ENCODE measurements at places on chromosomes 4 and X.

GRCh38 chr4:13541176-13541604 lies 3.1 kb downstream of the NKX3-2 start:
- DNase-seq: no peak

GRCh38 chrX:94633237-94633636 lies 959.2 kb downstream of the FAM133A start:
- no peak for DNase-seq

DNA sequence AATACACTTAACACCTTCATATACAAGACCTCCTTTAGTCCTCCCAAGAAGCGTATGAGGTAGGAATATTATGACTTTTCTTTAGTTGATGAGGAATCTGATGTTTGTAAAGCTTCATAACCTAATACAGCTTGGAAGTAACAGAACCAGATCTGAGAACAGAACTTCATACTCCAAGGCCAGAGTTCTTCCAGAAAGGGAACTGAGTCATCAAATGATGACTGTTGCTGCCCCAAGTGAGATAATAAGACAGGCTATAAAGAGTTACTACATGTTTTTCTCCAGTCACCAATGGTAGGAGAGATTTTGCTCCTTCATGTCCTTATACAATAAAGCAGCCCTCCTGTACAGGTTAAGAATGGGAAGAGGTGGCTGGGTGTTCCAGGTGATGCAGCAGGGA lies 74.3 kb upstream of the ANXA3 start:
- DNase-seq: no peak

GRCh38 chr4:182257016-182257415 lies 13.8 kb downstream of the TENM3 start:
- no peak for DNase-seq

DNA sequence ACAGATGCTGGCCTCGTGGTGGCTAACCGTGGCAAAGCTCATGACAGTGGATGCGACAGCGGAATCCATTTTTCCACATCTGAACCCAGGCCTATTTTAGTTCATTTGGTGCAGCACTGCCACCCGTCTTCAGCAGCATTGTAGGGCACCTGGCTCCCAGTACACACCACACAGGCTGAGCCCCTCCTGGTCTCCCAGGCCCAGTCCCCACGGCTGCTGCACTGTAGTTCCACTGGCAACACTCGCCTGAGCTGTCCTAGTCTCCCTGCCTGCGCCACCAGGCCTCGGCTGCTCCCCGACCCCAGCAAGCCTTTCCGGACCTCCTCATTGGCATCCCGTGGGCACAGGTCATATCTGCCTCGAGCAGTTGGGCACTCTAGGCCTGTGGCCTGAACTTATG lies 76.2 kb downstream of the MTMR1 start:
- DNase-seq: no peak

DNA sequence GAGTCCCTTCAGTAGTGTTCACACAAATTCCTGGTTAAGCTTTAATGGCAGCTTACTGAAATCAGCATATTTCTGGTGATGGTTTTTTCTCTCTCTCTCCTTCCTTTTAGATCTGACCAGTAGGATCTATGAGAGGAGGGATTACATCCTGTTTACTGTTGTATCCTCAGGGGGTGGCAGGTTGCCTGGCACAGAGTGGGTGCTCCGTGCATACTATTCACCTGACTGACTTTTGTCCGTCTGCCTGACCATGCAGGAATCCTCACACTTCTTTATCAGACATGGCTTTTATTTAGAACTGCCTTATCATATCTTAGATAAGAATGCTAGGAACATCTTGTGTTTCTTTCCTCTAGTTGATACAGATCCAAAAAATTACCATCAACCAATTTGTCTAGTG lies 29.6 kb downstream of the MCUB start:
- DNase-seq: no peak

- no peak for DNase-seq
These were observed 111.3 kb upstream of the PAQR3 start for GRCh38 chr4:79050541-79050880.

DNA sequence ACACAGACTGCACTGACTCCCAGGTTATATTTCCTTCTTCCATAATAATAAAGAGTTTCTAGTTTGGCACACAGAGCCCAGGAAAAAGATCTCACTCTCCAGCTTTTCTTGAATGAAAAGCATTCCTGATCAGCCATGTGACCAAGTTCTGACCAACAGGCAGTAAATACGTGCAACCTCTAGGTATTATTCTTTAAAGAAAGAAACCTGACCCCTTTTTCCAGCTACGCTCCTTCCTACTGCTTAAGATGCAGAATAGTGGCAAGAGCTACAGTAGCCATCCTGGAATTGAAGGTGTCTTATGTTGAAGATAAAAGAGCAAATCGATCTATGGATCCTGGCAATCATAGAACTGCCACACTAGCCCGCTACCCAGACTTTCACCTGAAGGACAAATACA lies 76.7 kb downstream of the LRBA start:
- DNase-seq: no peak

GRCh38 chrX:72478853-72479252 lies 93.8 kb downstream of the HDAC8 start:
- no peak for DNase-seq

DNA sequence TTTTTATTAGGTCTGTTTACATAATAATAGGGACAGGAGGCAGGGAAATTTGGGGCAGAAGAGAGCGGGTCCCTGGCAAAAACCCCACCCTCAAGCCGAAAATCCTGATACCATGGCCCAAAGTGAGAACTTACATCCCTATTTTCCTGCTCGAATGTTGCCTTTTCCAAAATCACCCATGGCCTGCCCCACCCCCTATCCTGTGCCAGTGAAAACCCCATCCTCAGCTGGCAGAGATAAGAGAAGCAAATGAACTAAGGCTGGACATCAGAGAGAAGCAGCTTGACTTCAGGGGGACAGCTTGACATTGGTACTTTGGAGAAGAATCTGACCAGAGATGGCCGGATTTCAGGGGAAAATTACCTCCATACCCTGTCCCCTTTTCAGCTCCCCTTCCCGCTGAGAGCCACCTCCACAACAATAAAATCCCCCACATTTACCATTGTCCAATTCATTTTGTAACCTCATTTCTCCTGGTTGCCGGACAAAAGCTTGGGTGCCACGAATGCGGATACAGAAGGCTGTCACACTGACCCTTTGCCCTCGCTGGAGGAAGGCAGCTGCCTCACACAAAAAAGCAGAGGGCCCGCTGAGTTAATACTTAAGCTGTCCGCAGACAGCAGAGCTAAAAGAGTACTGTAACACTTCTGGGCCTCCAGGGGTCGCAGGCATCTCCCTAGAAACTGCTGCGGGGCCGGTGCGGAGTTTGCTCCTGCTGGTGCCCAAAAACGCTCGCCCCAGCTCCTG lies 196.2 kb downstream of the SNCA start:
- DNase-seq: no peak

- no peak for DNase-seq
These were observed 592.8 kb upstream of the PCDH10 start for GRCh38 chr4:132556316-132556715.

GRCh38 chr4:100929758-100930157 lies 411.9 kb upstream of the EMCN start:
- DNase-seq: no peak

DNA sequence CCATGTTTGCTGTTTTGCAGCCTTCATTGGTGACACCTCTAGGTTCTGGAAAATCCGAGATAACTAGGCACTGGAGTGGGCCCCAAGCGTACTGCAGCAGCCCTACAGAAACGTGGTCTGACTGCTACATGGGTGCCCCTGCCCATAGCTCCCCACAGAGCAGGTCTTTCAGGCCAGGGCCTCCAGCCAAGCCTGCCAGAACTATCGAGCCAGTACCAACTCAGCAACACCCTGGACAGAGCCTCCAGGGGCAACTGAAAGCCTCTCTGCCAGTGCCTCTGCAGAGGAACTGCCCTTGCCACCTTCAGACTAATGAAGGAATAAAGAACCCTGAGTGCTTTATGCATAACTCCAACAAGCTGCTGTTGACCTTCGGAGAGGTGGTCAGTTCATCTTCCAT lies 111.1 kb upstream of the PPP3CA start:
- DNase-seq: no peak

- DNase-seq: no peak
These were observed 565.2 kb downstream of the PCDH18 start for GRCh38 chr4:136967069-136967468.

DNA sequence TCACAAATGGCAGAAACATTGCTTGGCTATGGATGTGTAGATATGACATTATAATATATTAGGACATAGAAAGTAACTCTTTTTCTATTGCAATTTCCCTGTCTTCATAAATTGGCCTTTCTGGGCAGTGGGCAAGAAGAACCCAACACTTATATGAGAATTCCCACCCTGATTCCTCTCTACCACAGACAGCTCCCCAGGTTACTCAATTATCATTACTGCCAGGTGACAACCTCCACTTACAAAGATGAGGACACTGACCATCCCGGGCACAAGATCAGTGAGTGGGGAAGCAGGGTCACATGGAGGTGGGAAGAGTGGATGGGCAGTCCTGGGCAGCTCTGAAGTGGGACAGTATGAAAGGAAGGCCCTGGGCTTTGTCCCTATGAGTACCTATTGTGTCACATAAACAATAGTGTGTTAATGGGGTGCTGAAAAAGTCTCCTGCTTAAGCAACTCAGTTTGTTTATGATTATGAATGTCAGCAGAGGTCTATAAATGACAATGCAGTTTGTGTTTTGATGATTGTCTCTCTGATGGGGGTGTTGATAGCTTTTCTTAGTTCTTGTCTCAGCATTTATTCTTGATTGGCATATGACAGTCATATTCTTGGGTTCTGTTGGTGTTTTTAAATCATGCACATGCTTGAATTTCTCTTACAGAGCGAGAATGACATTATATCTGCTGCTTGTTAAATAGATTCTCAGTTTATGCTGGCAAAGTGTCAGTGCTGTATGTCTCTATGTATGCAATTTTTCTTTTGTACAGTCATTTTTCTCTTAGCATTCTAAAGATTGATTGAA lies 99.9 kb downstream of the SLIT2 start:
- DNase-seq: no peak

DNA sequence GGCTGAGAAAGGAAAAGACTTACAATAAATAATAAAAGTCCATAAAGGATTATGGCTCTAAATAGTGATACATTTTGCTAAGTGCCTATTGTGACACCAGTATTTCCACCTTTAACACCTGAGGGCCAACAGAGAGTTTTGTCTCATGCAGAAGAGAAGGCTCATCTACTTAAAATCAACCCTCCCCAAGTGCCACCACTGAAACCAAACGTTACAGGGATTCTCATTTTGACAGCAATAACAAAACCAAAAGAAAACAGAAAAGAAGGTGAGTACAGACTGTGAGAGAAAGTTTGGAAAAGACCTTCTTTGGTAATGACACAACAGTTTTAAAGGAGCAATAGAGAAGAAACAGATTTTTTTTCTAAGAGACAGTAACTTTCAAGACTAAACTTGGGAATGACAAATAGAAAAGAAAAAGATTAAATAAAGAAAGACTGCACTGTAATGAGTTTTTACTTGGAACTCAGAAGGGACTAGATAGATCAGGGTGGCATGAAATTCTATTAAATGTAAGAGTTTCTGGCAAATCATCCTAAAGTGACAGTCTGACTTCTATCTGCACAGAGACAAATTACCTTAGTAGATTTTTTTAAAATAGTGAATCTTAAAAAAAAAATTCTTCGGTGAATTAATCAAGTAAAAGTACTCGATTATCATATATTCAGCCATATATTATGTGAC lies 109.7 kb downstream of the ZNF827 start:
- no peak for DNase-seq

- no peak for DNase-seq
These were observed 114.8 kb downstream of the REELD1 start for GRCh38 chr4:146329050-146329716.

DNA sequence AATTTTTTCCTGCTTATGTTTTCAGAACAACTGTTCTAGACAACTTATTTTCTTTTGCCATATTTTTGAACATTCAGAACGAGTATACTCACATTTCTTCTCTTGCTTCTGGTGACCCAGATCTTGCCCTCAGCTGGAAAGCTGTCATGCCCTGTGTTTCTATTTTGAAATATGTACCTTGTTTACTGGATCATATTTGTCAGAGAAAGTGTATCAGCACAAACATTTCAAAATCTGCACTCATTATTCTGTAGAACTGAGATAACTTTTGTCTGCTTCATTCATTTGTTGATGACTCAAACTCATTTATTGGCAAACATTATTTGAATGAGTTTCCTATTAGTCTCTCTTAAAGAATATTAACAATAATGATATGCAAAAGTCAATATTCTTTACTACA lies 46.2 kb upstream of the FAM9A start:
- no peak for DNase-seq

DNA sequence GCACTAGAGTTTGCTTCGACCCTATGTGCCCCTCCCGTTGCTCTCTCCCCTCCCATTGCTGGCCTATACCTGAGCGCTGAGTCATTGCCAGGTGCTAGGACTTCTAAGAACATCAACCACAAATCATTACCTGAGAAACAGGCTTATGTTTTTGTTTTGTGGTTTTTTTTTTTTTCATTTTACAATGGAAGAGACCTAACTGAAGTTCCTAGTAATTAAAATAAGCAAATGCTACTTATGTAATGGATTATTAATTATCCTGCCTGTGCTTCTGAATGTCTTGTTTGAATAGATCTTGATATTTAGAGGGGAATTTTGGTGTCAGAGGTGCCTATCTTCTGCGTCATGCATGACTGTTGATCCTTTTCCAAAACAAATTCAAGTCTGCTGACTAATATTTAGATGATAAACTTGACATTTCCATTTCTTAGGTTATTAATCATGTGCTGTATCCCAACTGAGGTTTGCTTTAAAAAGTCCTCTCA lies 275.4 kb upstream of the CPEB2 start:
- DNase-seq: no peak

- DNase-seq: no peak
These were observed 1.2 kb downstream of the TMEM255A start for GRCh38 chrX:120309873-120310705.

GRCh38 chr4:180394730-180395129 lies 1848.5 kb upstream of the TENM3 start:
- no peak for DNase-seq

DNA sequence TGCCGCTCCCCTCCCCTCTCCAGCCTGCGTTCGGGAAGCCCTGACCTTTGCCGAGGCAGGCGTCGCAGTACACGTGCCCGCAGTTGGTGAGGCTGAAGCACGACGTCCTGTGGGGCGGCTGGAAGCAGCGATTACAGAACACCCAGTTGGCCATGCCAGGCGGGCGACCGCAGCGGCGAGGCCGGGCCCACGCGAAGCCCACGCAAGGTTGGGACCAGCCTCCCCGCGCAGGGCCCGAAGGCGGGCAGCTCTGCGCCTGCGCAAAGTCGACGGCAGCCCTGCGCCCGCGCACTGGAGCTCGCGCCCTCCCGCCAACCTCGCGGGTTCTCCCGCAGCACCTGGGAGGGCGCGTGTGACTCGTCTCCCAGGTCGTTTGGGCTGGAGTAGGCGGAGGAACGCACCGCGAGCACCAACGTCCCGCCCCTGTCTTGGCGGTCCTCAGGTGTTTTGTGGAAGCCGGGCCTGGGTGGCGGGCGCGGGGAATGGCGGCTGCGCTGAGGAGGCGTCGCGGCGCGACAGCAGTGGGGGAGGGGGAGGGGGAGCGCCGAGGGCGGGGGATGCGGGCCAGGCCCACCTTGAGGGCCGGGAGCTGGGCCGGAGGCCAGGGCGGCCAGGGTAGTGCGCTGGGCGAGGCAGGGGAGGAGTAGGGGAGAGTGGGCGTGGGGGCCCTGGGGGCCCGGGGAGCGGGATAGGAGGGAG lies at the start of gene RNF212:
RNF212 (minus strand) TSS at position 254 of the 699 bp plus-strand sequence; CDS start at position 154, 100 bp downstream.
- DNase-seq: peak; percentile 36

GRCh38 chrX:109783701-109784079 lies 50.6 kb upstream of the ACSL4 start:
- no peak for DNase-seq

GRCh38 chr4:82499738-82500434 lies 61.9 kb downstream of the TMEM150C start:
- DNase-seq: no peak

- DNase-seq: no peak
These were observed 141.3 kb upstream of the VCX3B start for GRCh38 chrX:8323356-8323755.

All from stimulated activated CD4-positive, alpha-beta T cell treated with anti-CD3 and anti-CD28 coated beads, Interleukin-2, amount 100 ng/mL, for 4 hours (primary cell).